ENCODE measurements at places on chromosomes 5 and 9.

DNA sequence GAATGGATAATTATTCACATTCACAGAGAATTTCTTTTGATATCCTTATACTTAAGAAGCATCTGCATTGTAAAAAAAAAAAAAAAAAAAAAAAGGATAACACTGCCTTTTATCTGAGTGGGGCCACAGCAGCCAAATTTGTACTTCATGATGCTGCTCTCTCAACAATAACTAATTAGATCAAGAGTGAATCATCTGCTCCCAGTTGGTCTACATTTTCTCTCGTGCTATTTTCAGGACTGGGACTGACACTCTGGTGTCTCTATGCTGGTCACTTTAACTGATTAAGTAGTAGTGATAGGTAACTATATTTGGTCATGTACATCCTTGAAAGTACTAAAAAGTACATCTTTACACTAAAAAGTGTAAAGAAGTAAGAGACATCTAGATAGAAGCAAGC is 90.1 kb downstream of the RFX3 start:
- no peak for DNase-seq

DNA sequence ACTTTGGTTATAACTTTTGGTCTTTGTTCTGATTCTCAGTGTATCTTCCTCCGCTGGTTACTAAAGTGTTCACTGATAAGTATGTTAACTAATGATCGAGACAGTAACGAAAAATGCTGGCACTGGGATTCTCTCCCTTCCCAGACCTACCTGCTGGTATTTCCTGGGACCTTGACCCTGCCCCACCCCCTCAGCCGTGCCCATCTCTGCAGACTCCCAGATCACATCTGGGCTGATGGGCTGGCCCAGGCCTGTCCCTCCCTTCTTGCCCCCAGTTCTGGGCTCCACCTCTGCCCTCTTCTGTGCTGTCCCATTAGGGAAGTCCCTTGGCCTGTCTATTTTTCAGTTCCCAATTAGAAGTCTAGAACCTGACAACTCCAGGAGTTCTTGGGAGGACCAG is 46.9 kb downstream of the NEURL1B start:
- no peak for DNase-seq

DNA sequence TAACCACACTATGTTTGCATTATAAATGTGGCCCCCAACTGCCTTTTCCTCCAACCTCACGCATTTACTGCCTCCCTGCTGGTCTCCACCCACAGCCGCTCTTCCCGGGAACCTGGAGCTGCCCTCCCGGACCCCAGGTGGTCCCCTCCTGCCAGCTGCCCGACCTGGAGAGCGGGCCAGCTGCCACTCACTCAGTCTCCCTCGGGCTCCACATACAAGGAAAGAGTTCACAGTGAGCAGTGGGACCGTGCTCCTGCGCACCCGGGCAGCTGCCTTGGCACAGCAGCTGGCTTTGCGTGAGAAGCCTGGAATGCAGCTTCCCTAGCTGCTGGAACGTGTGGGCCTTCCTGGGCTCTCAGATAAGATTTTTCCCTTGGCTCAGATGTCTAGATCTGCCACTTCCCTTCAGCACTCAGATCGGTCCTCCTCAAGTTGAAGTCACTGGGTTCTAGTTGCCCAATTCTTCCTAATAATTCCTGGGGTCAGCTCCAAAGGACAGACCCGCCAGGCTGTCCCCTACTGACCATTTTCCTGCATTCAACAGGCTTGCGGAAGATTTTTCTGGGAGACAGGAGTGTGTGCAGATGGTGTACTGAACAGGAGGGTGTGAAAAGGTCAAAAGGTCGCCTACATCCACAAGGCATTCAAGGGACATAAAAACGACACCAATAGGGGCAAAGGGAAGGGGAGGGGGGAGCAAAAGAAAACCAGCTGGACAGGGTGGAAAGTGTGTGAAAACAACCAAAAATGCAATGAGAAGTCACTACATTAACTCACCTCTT is 69.1 kb downstream of the MYO10 start:
- DNase-seq: no peak

DNA sequence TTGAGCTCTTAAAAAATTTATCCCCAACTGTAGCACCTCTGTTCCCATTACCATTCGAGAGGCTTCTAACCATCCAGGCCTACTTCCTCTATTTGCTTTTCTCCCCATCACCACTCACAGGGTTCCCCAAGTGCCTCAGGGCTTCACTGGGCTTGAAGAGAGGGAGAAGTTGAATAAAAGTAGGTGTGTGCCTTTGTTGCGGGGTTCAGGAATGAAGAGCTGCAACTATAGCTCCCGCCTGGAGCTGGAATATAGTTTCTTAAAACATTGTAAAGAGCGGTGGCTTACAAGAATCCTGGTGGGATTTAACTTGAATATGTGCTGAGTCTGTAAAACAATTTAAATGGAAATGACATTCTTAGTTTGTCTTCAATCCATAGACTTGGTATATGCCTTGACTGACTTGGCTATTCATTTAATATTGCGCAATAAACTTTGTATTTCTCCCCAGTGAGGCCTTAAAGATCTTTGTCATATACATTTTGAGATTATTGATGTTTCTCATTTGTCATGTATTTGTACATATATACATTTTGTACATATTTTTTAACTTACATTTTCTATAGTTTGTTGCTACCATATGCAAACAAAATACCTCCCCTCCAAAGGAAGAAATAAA is 7.2 kb downstream of the ENTREP1 start:
- no peak for DNase-seq

GRCh38 chr5:109312695-109313094 is 97.1 kb downstream of the PJA2 start:
- no peak for DNase-seq

DNA sequence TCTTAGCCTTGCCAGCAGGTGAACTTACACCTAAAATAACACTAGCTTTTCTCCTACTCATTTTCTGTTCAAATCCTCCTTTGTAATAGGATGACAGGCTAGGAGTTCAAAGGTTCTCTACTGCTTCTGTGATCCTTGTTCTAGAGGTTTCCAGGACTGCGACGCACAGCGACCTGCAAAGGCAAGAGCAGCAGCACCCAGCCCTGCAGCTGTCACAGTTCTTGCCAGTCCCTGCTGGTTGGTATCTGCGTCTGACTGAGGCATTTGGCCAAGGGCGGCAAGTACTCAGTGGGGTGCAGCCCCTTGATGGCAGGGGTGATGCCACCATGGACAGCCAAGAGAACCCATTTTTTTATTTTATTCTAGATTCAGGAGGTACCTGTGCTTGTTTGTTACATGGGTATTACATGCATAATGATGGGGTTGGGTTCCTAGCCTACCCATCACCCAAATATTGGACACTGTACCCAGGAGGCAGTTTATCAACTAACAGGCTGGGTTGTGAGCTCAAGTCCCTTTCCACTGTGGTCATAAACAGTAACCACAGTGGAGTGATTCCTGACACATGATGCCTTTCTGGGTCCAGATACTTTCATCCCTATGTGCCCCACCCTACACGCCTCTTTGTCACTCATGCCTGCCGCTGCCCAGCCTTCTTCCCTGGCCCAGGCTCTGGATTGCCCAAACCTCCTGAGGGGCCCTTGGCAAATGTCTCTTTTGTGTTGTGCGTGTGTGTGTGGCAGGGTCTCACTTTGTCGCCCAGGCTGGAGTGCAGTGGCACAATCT is 111.0 kb downstream of the GAPVD1 start:
- no peak for DNase-seq

- DNase-seq: no peak
These were observed 72.0 kb downstream of the CCNH start for GRCh38 chr5:87340716-87341115.
